Right ventricle myocardium inferior (tissue), 1 donor: ENCODE measurements at places on chromosomes 7 and 10.

GRCh38 chr10:45249978-45250693, 65.3 kb downstream of the OR13A1 start:
- no peak for DNase-seq

GRCh38 chr10:29874606-29875269, 184.6 kb downstream of the JCAD start:
- DNase-seq: no peak

- no peak for DNase-seq
Measured at GRCh38 chr7:148581624-148582023, 8.9 kb upstream of the C7orf33 start.

GRCh38 chr10:91126471-91126870, 94.0 kb upstream of the PCGF5 start:
- DNase-seq: no peak
